ENCODE measurements at places on chromosomes 16 and 17.

DNA sequence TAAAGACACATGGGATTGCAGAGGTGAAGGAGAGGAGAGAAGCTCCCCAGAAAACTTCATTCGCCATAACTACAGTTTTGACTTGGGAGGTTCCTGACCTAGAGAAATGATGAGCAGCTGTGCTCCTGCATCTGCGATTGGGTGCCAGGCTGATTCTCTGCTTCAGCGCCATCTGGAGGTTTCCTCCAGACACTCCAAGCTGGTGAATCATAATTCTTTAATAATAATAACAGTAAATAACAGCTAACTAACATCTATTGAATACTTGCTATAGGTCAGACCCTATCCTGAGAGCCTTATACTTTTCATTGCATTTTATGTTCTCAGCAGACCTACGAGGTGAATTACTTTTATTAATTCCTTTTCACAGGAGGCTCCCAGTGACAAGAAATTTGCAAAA, 575.8 kb downstream of the TOX3 start:
- peak; percentile 15 for DNase-seq

- DNase-seq: no peak
Observed at GRCh38 chr17:45311760-45312476, 4.9 kb downstream of the MAP3K14 start.

- DNase-seq: no peak
Observed at GRCh38 chr17:44086364-44087311, 16.1 kb downstream of the G6PC3 start.

- DNase-seq: no peak
Observed at GRCh38 chr16:77457046-77457445, 22.2 kb upstream of the ADAMTS18 start.

All from neural crest cell (in vitro differentiated cells).